ENCODE measurements at places on chromosomes 3 and 15. TPM values are rescaled to one million over a fixed set of nuclear protein-coding genes. Genes with fewer than 3 reads are reported as not detected.

DNA sequence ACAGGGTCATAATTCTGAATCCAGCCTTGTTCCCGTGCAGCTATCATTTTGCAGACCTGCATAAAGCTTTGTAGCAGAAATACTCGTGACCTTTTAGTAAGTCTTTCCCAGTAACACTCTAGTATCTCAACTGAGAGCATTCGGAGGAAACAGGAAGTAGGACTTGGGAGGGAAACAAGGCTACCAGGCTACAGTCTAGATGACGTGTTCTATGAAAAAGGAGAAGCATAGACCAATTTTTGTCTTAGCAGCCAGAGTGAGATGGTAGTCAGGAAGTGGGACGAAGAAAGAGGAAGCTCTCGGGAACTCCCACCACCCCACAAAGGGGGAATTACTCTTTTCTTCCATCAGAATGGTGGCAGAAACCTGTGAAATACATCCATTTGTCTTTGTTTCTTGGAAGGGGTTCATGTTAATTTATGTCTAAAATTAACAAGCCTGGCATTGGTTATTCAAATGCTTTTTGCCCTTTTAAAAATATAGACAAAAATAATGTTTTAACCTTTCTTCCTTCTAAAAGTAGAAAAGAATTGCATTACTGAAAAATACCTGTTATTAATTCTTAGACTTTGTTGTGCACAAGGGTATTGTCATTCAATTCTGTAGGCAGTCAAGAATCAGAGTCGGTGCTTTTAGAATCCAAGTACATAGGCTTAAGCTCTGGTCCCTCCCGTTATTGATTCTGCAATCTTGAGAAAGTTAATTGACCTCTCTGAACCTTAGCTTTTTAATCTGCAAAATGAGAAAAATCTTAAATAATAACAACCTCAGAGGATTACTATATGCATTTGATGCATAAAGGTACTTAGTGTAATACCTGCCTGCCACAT is 1.6 kb upstream of the SUCNR1 start:
- DNase-seq = no peak

- DNase-seq = no peak
Observed at GRCh38 chr3:120481081-120481480, 30.3 kb upstream of the FSTL1 start.

GRCh38 chr3:32890420-32891276 is 60.8 kb upstream of the CCR4 start:
- no peak for DNase-seq

- DNase-seq = no peak
Observed at GRCh38 chr3:7950890-7951289, 550.7 kb upstream of the LMCD1 start.

GRCh38 chr3:61975936-61976335 is 397.4 kb downstream of the FEZF2 start:
- no peak for DNase-seq

- DNase-seq = no peak
Observed at GRCh38 chr15:37135225-37135624, 34.9 kb upstream of the MEIS2 start.

GRCh38 chr3:154431043-154431442 is 1.1 kb upstream of the GPR149 start:
- DNase-seq = no peak

DNA sequence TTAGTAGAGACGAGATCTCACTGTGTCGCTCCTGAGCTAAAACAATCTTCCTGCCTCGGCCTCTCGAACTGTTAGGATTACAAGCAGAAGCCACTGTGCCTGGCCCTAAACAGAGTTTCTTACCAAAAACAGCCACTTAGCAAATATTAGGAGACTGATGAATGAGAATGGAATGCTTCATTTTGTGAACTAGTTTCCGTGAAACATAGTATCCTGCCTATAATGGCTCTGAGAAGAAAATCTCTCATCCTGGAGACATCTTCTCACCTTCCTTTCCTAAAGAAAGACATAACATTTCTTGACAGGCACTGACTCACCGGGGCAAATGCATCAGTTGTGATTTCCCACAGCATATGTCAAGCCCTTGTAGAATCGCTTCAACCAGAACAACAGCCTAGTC is 44.9 kb downstream of the GJD2 start:
- DNase-seq = no peak

- no peak for DNase-seq
Observed at GRCh38 chr15:58830556-58830955, 59.5 kb downstream of the MINDY2 start.

GRCh38 chr3:98711426-98711825 is 51.7 kb upstream of the ST3GAL6 start:
- no peak for DNase-seq

DNA sequence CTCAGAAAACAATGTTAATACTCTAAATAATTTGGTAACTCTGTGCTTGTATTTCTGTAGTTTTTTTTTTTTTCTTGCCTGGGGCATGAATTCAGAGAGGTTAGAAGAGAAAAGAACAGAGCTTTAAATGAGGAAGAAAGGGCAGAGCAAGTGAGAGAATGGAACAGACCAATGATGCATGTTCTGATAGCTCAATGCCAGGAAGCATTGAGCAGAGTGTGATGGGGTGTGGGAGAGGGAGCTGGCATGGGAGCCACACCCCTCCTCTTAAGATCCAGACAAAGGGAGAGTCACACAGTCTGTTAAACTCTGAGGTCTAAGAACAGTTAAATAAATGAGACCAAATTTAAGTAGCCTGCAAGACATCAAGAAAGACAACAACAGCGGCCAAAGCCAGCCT is 538.6 kb downstream of the TUSC7 start:
- DNase-seq = no peak

DNA sequence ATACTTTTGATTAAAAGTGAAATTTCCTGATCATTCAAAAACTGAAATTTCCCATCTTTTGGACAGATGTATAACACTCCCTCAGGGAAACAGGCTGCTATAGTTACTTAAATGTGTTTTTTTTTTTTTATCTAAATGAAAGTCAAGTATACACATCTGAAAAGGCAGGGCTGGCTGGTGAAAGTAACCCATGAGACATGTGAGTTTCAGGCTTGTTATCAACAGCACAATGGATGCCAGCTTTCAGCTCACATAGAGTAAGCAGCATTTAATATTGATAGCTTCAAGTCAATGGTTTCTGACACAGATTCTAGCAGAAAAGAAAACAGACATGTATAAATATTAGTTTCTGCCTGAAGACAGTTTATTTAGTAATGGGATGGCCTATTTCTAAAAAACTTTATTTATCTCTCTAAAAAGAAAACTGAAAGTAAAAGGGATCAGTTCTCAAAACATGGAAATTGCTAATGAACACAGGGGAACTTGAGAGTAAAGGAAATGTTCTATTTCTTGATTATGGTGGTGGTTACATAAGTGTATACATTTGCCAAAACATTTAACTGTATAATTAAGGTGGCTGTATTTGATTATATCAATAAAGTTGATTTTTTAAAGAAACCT is 89.7 kb upstream of the CMC1 start:
- no peak for DNase-seq

GRCh38 chr3:187759601-187760000 is 14.3 kb upstream of the BCL6 start:
- DNase-seq = no peak

GRCh38 chr3:72636969-72637597 is 211.2 kb downstream of the SHQ1 start:
- DNase-seq = no peak

- DNase-seq = no peak
Observed at GRCh38 chr3:140529558-140529957, 148.3 kb upstream of the TRIM42 start.

DNA sequence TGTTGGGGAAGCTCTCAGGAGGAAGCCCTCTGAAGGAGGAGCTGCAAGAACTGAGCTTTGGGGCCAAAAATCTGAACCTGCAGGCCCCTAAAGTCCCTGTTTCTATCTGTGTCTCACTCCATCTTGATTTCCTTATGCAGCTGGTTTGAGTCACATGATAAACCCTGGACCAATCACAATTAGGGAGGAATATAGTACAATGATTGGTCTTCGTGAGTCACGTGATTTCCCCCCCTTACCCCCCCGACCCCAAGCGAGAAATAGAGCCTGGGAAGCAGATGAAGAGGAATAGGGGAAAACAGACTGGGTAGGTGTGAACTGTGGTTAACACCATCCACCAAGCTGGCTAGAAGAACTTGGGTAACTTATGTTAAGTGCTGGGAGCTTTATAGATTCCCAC is 12.9 kb downstream of the CRABP1 start:
- no peak for DNase-seq

GRCh38 chr15:34331809-34332208 is 5.8 kb downstream of the SLC12A6 start:
- DNase-seq = no peak

DNA sequence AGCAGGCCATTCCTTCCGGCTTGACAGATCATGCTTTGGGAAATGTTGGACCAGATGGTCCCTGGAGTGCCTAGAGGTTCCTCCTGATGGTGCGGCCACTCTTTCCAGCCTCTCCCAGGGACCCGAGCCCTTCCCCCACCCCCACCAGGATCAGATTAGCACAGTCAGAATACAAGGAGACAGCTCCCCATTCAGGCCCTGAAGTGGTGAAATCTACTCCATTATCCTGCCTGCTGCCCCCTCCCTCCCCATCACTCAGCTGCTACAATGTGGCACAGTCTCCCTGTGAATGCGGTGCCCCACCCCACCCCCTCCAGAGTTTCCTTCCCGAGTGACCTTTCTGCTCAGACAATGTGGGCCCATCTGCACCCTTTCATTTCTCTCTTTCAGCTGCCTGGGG is 29.4 kb downstream of the RNU5B-1 start:
- no peak for DNase-seq

- peak; percentile 51 for DNase-seq
Observed at GRCh38 chr3:57756528-57757401, 656 bp downstream of the SLMAP start.

ASB14 gene
- total RNA-seq = not detected

SPTBN5 gene
- total RNA-seq = 9.4 TPM

XCR1 gene
- not detected for total RNA-seq

ATP10A gene
- 0.13 TPM for total RNA-seq

CLSTN2 gene
- 0.74 TPM for total RNA-seq

PDE8A gene
- total RNA-seq = 43.4 TPM

FBXO45 gene
- total RNA-seq = 17.0 TPM

MCF2L2 gene
- 1.8 TPM for total RNA-seq

Measured in endothelial cell (in vitro differentiated cells).